ENCODE measurements at places on chromosomes 2 and 18. TPM values are rescaled to one million over a fixed set of nuclear protein-coding genes. Genes with fewer than 3 reads are reported as not detected.

GRCh38 chr2:201127570-201127969 lies 11.6 kb downstream of the CFLAR start:
- DNase-seq, result no peak

- DNase-seq, result no peak
These were observed 164.4 kb downstream of the BABAM2 start for GRCh38 chr2:28054916-28055315.

GRCh38 chr18:261398-262073 lies 6.3 kb downstream of the THOC1 start:
- no peak for DNase-seq

GRCh38 chr2:156145469-156145868 lies 187.1 kb downstream of the NR4A2 start:
- DNase-seq, result no peak

GRCh38 chr2:129585760-129586159 lies 393.7 kb upstream of the RAB6C start:
- DNase-seq, result no peak

CYP1B1 gene
- 0.04 TPM for polyA plus RNA-seq

DNA sequence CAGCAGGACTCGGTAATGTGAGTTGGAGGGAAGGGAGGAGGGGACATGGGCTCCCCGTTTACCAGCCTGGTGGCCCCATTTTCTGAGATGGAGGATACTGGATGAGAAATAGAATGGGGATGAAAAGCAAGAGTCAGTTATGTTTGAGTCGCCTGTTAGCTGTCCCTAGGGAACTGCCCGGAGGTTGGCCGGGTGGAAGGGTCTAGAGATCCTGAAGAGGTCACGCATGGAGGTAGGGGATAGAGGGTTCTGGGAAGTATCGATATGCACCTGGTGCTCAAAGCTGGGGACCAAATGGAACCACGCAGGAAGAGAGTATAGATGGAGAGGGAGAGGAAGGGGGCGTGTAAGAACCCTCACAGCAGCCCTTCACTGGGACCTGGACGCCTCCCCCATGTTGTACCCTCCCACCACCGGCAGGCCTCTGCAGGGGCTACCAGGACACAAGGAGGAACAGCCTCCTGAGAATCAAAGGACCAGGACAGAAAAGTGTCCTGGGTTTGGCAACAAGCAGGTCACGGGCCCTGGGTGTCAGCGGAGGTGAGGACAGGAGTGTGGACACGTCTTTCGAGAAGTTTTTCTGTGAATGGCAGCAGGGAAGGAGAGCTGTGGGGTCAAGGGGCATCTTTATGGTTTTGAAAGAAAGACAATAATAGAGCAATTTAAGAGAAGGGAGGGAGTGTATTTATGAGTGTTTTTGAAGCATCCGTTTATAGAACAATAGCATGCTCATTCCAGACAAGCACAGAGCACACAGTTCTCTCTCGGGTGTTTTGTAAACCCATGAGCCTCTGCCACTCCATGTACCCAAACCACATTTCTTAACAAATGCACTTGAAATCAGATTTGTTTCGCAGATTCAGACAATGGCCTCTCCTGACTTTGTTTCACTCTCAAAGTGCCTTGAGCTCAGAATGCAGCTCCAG lies 132.2 kb downstream of the SMAD7 start:
- no peak for DNase-seq

- DNase-seq, result no peak
These were observed 240.9 kb downstream of the PRKCE start for GRCh38 chr2:45892425-45892745.
